SW480 (cell line): ENCODE measurements at places on chromosomes 12 and 14.

DNA sequence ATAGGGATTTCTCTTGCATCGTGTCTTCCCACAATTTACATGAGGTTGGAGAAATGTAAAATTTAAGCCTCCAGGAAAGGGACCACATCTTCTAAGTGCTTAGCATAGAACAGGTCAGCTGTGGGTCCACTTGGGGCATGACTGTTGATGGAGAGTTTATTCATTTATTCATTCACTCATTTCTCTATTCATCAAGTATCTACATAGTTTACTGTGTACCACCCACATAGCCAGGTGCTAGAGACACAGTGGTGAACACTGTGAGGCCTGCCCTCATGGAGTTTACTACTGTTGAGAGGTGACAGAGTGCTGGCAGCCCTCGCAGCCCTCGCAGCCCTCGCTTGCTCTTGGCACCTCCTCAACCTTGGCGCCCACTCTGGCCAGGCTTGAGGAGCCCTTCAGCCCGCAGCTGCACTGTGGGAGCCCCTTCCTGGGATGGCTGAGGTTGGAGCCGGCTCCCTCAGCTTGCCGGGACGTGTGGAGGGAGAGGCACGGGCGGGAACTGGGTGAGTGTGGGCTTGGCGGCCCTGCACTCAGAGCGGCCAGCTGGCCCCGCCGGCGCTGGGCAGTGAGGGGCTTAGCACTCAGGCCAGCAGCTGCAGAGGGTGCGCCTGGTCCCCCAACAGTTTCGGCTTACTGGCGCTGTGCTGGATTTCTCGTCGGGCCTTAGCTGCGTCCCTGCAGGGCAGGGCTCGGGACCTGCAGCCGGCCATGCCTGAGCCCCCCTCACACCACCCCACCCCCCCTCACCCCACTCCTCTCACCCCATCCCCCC, 1.7 kb upstream of the JPH4 start:
- DNase-seq, result no peak

DNA sequence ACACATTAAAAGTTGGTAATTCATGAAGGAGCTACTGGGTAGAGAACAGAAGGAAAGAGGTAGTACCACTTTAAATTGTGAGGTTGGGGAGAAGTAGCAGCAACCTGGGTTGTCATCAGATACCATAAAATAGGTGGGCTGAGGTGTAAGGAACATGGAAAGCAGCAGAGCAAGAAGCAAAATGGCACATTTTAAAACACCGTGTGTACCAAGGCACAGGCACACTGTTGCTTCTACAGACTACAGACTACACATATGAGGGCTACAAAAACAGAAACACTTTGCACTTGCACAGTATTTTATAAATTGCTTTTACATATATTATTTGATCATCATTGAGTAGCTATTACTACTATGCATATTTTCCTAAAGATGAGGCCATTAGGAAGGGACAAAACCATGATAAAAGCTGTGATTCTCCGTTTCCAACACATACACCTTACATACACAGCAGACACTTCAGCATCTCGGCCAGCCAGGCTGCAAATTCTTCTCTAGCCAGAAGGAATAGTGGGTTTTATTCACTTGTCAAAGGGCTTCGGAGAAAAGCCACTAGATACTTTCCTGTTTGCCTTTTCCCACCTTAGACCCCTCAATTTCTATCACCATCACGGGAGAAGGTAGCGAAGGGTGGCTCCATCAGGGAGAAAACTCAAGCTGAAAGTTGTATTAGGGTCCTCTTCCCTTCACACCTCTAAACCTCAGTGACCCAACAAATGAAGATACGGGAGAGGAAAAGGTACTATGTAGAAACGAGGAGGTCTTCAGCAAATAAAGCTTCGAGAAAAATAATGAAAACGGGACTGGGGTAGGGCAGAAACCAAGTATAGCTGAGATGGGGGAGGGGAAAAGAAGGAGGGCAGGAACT, 1.6 kb downstream of the PYM1 start:
- DNase-seq, result no peak

DNA sequence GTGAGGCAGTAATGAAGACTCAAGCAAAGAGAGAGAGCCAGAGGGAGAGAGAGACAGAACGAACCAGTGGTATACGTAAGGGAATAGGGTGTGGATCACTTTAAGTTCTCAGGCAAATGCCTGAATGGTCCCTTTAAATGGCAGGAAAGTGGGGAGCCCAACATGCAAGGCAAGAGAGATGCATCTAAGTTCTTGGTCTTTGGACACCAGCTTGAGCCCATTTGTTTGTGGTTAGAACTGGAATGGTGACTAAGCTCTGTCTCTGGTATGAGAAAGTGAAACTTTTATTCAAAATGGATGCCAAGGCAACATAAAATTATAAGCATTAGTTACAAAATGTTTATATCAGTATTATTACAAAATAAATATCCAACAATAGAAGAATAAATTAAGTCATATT, 192.2 kb upstream of the ALG10 start:
- DNase-seq, result no peak

DNA sequence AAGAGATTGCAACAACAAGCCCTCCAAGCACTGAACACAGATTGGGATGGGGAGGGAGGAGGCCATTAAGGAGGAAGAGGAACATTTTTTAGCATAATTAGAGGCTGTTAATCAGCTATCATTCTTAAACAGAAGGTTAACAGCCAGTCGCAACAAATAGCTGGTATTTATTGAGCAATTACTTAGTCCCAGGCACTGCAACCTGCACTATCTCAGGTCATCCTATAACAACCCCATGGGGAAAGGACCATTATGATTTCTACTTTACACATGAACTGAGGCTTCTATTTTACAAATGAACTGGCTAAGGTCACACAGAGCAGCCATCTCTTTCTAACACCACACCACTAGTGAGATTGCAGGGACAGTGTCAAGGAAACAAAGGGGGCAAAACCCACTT, 10.4 kb downstream of the RAB35 start:
- DNase-seq, result no peak

GRCh38 chr14:59213368-59214315, 25.2 kb downstream of the DAAM1 start:
- no peak for DNase-seq

DNA sequence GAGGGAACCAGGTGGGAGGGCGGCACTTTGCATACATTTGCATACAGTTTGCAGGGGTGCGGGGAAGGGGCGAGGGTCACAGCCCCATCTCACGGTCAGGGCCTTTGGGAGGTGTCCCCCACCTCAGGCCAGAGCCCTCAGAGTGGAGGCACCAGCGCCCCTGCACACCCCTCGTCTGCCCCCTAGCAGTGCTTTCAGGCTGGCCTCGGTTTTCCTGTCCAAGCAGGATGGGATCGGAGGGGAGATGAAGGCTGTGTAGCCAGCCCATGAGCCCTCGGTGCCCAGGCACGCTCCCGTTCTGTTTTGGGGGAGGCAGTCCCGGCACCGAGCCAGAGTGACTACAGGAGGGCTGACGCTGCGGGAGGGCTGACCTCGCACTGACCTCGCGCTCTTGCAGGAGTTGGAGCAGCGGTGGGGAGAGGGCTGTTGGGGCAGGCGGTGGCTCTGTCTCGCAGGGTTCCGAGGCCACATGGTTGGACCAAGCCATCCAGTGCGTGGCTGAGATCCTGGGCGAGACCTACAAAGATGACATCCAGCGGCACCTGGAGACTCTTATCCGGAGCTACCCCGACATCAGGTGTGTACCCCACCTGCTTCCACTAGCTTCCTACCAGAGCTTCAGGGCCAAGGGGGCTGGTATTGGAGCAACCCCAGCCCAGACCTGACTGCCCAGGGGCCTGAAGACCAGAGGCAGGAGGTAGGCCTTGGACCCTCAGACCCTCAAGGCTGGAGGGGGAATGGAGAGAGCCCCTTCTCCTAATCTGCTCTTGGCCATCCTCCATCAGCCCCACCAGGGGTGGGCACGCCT, 13.6 kb downstream of the EXOC3L4 start:
- DNase-seq, result no peak

DNA sequence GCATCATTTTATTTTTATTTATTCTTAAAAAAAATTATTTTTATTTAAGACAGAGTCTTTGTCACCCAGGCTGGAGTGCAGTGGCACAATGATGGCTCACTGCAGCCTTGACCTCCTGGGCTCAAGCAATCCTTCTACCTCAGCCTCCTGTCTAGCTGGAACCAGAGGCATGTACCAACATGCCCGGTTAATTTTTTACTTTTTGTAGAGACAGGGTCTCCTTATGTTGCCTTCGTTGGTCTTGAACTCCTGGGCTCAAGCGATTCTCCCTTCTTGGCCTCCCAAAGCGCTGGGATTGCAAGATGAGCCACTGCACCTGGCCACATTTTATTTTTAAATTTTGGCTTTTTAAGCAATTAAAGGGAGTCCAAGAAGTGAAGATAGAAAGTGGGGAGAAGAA, 21.4 kb downstream of the TTC6 start:
- no peak for DNase-seq

GRCh38 chr14:85501751-85502150, 28.2 kb upstream of the FLRT2 start:
- DNase-seq, result no peak

DNA sequence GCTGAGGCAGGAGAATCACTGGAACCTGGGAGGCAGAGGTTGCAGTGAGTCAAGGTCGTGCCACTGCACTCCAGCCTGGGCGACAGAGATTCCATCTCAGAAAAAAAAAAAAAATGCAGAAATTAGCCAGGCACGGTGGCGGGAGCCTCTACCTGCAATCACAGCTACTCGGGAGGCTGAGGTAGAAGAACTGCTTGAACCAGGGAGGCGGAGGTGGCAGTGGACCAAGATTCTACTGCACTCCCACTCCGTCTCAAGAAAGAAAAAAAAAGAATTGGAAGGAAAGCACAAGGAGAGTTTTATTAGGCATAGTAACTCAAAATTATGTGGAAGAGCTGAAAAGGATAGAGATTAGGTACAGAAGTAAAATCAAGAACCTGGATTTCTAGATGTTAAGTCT, 20.8 kb upstream of the AMHR2 start:
- no peak for DNase-seq

DNA sequence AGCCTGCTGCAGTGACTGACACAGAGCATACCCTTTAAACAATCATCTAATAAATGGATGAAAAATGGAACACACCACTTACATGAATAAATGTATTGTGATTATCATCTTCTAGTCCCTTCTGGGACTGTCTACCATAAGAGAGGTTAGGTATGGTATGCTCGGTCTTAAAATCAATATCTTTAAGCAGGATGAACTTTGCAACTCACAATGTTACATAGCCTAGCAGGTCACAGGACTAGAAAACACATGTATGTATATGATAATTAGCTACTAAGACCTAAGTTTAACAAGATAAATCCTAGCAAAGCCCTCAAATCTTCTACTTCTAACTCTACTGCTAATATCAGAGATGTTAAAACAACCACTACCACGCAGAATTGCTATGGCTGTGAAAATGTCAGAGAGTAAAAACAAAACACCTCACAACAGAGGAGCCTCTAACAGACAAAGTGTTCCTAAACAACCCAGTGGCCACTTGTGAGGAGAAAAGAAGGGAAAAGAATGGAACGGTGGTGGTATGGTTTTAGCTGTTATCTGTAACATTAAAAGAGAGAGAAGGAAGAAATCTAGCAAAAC, 139.4 kb downstream of the STXBP6 start:
- DNase-seq, result no peak

DNA sequence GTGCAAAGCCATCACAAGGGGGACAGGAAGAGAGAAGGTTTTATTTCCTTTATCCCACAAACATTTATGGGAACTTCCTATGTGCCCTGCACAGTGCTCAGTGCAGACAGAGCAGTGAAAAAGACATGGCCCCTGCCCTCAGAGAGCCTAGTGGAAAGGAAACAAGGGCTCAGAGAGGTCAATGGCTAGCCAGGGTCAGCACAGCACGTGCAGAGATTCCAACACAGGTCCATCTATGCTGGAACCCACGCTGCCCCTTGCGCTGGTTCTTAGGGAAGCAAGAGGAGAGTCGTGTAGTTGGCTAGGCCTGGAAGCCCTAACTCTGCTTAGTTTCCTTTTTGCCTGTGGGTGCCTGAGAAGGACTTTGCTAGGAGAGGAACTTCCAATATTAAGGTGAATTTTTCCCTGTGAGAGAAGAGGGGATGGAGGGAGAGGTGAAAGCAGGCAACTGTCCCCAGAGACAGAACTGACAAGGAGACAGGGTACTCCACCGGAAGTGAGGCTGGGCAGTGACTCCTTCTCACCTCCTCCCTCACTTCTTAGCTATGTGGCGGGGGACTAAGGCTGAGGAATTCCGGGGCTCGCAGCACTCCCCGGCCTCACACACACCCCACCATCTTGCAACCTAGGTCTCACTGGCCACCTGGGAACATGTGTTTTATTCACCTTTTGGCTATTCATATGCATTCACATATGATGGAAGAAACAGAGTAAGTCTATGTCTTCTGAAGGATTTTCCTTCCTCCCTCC, 12.1 kb upstream of the GPX2 start:
- no peak for DNase-seq

DNA sequence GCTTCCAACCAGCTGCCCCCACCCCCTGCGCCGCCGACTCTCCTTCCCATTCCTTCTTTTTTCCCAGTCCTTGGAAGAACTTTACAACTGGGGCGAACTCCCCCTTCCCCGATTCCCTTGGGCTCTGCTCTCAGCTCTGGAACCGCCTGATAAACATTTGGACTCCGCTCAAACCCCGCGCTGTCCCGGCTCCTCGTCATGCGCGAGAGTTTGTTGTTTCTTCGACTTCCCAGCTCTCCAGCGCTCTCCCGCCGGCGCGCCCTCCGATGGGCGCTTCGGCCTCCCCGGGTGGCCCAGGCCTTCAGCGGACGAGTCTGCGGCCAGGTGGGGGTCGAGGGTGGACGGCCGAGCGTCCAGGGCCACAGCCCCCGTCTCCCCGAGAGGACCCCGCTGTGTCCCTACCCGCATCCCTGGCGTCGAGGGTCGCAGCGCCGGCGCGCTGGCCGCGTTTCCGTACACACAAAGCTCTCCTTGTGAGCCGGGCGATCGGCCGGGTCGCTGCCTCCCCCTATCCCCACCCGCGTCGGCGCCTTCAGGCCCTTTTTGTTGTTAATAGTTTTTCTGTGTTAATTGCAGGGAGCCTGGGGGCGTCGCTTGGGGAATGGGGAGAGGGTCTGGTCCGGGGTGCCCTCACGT, 847 bp downstream of the MMP14 start:
- no peak for DNase-seq

- DNase-seq, result no peak
Observed at GRCh38 chr14:22370084-22370847, 218.8 kb downstream of the DAD1 start.

DNA sequence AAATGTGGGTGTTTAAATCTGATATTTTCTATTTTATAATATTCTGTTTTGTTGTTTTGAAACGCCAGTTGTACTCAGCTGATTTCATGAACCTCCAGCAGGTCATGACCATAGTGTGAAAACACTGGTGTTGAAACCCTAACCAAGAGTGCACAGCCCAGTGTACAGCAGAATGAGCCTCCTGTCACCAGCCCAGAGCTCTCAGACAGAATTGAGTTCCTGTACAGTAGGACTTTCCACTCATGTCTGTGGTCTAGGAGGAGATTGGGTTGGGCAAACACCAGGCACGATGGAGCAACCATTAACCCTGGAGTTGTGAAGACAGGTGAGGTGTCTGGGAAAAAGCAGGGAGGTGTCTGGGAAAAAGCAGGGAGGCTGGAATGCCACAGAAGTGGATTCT, 908.8 kb downstream of the VRK1 start:
- no peak for DNase-seq

- DNase-seq, result no peak
Observed at GRCh38 chr12:57133013-57133569, 4.8 kb downstream of the LRP1 start.
